ENCODE measurements at places on chromosomes 12 and 14.

DNA sequence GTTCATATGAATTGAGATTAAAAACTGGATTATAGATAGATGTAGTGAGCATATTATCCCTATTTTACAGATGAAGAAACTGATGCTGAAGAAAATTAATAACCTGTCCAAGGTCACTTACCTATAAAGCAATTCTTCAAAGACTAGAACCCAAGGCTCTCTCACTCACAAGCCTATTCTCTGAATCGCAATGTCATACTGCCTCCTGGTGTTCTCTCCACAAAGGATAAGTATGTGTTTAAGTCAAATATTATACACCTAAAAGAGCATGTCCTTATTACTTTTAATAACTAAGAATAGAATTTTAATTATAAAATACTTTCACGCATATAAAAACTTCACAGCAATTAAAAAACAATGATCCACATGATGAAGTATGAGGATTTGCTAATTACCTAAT lies 721.3 kb upstream of the USP15 start:
- DNase-seq: no peak

DNA sequence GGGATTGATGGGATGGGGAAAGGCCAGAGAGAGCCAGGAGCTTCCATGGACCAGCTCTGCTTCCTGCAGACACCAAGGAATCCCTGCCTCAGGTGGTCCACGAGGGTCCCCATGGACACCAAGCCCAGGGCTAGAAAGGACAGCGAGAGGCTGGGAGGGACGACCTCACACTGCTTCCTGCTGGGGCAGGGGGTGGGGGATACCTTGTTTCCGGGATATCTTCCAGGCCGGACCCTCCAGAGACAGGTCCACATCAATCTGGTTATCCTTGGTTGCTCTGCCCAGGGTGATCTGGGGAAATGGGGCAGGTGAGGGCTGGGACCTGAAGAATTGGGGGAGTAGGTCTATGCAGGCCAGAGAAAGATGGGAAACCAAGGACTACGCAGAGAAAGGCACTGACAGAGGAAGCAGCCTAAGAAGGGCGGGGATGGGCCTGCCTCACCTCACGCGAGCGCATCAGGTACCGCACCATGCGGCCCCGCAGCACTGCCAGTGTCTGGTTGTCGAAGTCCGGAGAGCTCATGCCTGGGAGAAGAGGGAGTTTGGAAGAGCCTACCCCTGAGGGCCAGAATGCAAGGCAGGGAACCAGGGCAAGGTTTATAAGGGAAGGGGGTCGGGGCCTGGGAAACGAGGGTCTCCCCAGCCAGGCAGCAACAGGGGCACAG lies 8.8 kb downstream of the MCRS1 start:
- no peak for DNase-seq

GRCh38 chr12:62190689-62191490 lies 69.3 kb upstream of the USP15 start:
- DNase-seq: no peak

DNA sequence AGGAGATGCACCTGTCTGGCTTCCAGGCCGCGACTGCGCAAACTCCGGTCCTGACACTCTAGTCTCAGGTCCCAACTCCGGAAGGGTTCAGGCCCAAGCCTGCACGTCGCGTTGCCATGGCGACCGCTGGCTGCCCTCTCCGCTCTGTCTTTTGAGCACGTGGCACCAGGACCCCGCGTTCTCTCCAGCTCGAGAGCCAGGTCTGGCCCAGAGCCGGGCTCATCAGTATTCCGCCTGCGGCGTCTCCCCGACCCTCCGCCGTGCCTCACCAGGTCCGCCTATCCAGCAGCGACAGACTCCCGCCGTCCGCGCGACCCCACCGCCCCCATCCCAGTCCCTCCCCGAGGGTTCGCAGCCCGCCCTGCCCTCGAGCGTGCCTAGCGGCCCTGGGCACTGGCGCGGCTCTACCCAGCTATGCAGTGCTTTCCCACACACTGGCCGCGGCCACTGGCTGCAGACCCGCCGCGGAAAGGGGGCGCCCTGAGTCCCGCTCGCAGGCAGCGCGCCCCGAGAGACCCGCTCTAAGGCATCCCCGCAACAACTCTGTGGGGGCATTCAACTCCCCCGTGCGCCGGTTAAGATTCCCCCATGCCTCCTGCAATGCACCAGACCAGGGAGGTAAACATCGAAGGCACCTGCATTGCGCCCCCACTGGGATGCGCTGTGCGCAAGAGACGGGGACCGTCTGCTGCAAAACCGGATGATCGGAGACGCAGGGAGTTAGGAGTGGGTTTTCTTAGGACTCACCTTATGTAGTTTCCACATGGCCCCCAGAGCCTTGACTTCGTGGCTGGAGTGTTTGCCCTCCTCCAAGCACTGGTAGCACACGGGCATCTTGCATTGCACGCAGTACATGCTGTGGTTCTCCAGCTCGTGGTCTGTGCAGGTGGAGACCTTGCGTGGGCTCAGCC lies 1.3 kb downstream of the TRIM9 start:
- DNase-seq: no peak

GRCh38 chr14:103718572-103718971 lies 3.0 kb downstream of the ZFYVE21 start:
- DNase-seq: no peak

DNA sequence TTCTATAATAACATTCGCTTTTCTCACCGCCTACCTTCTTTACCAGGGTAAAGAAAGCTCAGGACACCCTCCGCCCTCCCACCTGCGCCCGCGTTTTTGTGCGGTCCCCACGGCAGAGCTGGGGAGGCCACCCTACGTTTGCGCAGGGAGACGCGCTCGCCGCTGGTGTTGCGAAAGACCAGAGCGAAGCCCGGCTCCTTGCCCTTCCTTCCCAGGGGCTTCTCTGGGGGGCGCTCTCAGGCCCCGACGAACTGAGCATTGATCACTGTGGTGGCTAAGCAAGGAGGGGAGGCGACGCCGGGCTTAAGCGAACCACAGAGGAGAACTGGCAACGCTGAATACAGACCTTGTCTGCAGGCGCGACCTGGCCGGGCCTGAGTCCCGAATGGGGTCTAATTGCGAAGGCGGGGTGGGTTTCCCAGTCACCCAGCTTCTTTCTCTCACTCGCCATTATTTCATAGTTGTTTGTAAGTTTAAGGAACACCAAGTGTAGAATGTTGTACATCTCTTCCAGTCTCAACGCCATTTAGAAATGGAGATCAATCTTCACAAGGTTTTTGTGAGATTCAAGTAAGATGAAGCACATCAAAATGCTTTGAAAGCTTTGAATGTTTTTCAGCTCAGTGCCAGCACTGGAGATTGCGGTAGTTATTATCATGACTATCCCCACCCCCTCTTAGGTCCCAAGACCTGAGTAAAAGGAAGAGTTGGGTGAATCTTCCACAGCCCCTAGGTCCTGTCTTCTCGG lies 1.7 kb upstream of the NKX2-1 start:
- DNase-seq: no peak

- DNase-seq: no peak
These were observed 178.9 kb upstream of the MGAT4C start for GRCh38 chr12:86435053-86435452.

GRCh38 chr12:52442600-52443061 lies 8.5 kb upstream of the KRT75 start:
- no peak for DNase-seq

GRCh38 chr14:24699052-24699451 lies 65.1 kb upstream of the GZMB start:
- no peak for DNase-seq

GRCh38 chr12:3152011-3152511 lies 74.9 kb downstream of the TSPAN9 start:
- no peak for DNase-seq
